ENCODE measurements at places on chromosomes 7 and 10.

DNA sequence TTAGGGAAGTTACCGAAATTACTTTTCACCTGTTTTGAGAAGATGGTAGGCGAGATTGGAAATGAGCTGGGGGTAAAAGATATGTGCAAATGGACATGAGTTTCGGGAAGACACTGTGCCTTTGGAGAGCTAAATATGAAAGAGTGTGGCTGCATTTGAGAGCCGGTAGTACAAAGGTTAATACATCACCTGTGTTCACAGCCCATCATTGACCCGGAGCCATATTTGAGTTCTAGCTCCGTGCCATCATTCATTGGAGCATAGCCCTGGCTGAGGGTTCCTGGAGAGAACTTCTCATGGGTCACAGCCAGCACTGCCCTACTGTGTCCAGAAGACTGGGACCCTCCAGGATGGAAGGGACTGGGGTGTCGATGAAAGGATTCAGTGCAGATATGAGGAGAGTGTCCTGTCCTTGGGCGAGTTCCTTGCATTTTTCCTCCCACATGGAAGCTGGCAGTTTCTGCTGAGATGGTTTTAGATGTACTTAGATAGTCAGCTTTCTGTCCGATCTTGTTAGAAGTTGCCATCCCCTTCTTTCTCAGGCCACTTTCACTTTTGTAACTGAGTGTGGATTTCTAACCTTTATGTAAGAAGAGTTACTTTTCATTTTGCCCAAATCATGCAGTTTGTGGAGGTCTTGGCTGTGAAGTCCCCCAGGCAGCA is 138.8 kb downstream of the JCAD start:
- DNase-seq = no peak

- no peak for DNase-seq
Observed at GRCh38 chr7:20862554-20862953, 75.9 kb upstream of the SP8 start.

- DNase-seq = peak; percentile 26
Observed at GRCh38 chr10:12350167-12350872, 973 bp downstream of the CAMK1D start.

DNA sequence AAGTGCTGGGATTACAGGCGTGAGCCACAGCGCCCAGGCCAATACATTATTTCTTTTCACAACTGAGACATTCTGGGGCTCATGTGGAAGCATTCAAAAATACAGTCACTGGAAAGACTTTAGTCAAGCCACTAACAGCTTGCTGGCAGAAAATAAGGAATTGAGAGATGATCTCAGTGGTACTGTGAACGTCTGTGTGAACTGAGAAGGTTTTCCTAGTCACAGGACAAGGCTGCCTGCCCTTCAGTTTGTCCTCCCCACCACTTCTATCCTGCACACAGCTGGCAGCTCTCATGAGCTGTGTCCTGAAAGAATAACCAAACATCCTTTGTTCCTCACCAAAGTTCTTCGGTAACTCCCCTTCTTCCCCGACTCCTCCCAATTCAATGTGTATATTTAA is 31.3 kb upstream of the ITGA8 start:
- no peak for DNase-seq

DNA sequence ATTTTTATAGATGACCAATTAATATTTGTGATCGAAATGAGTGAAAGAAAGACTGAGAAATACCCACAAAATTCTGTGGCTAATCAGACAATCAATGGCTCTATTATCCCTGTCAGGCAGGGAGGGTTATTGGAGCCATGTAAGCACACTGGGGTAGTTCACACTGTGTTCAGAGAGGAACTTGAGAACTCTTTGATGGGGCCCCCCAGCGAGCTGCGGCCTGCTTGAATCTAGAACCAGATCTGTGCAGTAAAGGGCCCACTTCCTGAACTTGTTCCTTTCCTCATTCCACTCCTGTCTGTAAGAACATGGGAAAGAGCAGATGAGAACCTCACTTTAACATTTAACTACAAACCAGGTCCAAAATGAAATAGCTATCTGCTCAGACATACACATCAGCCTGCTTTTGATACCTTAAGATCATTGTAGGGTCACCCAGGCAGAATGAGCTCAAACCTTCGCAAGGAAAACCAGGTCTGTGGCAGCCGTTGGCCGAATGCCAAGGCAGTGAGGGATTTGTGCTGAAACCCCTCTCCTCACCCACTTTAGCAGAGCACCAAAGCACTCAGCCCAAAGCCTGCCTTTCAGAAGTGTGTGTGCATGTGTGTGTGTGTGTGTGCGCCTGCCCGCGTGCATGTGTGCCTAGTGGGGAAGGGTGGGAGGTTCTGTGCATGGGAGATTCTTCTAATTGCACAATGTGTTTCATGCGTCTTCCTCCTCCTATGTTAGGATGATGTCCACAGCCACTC is 365.6 kb upstream of the MGMT start:
- DNase-seq = no peak

- no peak for DNase-seq
Observed at GRCh38 chr10:130481936-130482335, 345.7 kb downstream of the GLRX3 start.

DNA sequence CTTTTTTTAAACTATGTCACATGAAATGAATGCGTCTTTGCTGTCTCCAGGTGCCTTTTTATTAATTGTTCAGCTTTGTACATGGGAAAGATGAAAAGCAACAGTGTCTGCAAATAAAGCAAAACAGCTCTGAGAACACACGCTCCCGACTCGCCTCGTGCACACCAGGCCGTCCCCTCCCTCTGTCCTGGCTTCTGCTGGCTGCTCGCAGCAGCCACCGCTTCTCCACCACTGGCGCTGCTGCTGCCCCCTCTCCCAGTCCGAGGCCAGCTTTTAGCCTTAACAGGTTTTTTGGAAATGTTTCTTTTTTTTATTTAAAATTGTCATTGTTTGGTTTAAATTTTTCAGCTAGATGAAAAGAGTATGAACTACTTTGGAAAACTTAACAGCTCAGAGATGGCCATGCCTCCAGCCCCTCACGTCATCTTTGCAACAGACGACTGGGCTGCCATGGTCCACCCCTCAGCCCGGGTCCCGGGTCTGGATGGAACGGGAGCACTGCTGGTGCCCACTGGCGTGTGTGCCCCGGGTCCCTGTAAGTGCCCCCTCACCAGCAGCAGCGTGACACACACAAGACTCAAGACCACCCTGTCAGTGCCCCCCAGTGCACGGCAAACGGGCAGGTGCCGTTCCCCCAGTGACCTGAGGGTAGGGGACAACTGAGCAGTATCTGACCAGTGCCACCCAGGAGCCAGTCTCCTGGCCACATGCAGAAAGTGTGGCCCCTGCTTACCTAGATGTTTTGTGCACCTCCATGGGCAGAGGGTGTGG is 415.6 kb upstream of the FOXK1 start:
- DNase-seq = no peak

DNA sequence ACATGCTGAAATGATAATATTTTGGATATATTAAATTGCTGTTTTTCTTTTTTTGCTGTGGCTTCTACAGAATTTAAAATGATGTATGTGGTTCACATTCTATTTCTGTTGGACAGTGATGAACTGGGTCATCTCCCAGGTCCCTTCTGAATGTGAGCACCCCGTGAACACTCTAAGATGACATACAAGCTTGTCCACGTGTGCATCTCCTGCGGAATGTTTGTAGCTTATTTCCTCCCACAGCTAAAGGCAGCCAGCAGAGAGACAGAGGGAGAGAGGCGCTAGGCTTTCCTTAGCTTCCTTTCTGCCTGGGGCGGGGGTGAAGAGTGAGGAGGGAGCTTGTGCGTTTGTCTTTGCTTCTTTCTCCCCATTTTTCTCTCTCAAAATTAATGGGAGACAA is 219.1 kb downstream of the EMX2 start:
- no peak for DNase-seq

DNA sequence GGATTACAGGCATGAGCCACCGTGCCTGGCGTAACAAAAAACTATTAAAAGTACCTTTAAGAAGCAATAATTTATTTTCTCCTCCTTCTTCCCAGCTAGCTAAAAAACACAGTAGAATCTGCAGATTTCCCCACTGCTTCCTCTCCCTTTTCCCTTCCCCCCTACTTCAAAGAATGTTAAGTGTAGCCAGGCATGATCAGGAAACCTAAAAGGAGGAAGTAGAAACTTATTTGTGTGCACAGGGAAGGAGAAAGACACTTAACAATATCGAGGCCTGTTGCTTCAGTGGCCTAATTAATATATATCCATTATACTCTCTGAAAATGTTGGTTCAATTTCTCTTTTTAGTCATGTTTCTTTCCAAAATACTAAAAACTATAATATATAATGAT is 127.7 kb downstream of the NRBF2 start:
- DNase-seq = peak; percentile 98

DNA sequence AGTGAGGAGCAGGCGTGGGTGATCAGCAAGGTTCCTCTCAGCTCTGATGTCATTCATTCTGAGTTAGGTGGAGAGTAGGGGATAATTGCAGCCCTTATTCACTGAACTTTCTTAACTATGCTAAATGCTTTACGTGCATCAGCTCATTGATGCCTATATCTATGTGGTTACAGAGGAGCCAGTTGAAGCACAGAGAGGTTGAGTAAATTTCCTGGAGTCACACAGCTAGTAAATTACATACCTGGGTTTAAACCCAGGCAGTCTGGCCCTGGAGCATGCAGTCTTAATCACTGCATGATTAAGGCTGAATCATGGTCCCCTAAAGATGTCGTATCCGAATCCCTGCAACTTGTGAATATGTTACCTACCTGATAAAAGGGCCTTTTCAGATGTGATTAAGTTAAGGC is 99.6 kb downstream of the GRK5 start:
- no peak for DNase-seq

DNA sequence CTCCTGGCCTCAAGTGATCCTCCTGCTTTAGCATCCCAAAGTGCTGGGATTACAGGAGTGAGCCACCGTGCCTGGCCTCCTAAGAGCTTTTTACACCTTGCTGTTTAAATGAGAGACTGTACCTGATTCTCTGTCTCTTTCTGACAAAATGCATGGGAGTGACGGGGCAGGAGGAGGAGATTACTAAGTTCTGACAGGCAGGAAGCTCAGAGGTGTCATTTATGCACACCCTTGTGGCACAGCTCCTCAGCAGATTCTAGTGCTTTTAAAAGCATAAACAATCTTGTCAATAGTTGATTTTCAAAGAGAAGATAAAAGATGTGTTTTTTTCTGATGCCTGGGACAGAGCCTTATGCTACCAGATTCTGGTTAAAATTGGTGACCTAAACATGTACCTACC is 39.7 kb upstream of the STEAP4 start:
- DNase-seq = no peak

DNA sequence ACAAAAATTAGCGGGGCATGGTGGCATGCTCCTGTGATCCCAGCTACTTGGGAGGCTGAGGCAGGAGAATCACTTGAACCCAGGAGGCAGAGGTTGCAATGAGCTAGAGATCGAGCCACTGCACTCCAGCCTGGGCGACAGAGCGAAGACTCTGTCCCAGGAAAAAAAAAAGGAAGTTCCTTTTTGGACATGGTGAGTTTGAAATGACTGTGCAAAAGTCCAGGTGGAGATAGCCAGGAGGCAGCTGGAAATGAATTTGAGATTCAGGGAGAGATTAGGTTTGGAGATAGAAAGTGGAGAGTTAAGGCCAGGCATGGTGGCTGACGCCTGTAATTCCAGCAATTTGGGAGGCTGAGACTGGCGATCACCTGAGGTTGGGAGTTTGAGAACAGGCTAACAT is 139.1 kb downstream of the MARCHF5 start:
- no peak for DNase-seq

DNA sequence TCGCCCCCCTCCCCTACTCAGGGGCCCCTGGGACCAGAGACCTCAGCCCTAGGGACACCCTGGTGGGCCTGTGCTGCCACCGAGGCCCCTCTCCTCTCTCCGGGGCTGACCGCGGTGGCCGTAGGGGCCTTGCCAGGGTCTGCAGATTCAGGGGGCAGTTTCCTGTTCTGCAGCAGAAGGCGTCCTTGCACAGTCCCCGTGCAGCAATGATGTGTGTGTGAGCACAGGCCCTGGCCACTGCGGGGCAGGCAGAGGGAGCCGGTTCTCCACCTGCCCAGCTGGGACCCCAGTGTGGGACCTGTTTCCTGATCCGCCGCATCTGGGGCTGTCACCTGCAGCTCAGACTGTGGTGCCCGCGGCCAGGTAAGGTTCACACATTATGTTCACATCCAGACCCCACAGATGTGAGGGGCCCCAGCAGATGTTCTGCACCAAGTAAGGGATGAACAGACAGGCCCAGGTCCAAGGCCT is 60.7 kb upstream of the DNAJB6 start:
- DNase-seq = no peak

- DNase-seq = no peak
Observed at GRCh38 chr7:127933146-127933545, 98.1 kb downstream of the LRRC4 start.

GRCh38 chr7:19110776-19111175 is 6.7 kb downstream of the TWIST1 start:
- DNase-seq = no peak

GRCh38 chr7:120987683-120988590 is 574 bp upstream of the CPED1 start:
- DNase-seq = peak; percentile 85

GRCh38 chr10:123380491-123381085 is 226.4 kb downstream of the BUB3 start:
- DNase-seq = peak; percentile 66

Data from Kasumi-1 (cell line).